ENCODE measurements at places on chromosomes 1 and 21.

DNA sequence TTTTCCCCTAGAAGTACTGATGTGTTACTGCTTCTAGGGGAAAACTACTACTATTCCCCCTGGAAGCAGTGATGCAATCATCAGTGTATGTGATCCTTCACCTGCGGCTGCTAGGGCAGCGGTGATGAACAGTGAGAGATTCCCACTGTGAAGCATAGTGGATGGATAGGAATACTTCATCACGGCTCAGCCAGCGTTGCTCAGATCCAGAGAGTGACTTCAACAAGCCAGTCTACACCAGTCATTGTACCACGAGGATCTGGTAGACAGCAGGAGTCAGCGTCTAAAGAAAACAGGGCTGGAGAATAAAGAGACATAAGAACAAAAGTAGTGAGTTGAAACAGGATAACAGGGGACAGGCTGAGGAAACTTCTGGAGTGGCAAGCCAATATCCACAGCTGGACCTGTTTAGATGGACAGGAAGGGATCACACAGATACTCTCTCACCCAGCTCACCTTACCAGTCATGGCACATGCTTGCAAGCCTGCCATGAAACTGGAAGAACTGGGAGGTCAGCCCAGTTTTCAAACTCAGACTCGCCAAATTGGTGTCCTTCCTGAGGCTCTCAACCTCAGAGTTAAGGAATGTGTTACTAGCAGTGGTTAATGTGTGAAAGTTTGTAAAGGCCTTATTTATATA is 42.4 kb upstream of the LRRC52 start:
- no peak for DNase-seq

- no peak for DNase-seq
Measured at GRCh38 chr1:15884477-15884876, 37.0 kb downstream of the SPEN start.

- DNase-seq, result no peak
Measured at GRCh38 chr1:97849345-97850340, 71.2 kb downstream of the DPYD start.

- DNase-seq, result no peak
Measured at GRCh38 chr1:2526824-2527555, 594 bp upstream of the PANK4 start.

DNA sequence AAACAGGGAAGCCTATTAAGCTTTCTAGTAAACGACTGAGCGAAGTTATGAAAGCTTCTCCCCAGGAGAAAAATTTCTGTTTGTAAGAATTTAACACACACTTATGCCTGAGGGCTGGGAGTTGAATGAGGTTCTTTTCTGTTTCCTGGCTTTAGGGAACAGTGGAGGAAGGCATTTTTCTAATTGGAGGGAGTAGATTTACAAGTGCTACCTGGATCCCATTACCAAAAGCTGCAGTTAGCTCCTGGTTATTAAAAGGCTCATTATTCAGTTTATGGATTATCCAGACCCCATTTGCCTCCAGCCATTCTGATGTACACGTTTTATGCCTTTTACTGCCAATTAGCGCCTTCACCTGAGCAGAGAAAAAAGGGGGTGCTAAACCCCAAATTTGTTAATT is 7.5 kb downstream of the ST6GALNAC3 start:
- no peak for DNase-seq

DNA sequence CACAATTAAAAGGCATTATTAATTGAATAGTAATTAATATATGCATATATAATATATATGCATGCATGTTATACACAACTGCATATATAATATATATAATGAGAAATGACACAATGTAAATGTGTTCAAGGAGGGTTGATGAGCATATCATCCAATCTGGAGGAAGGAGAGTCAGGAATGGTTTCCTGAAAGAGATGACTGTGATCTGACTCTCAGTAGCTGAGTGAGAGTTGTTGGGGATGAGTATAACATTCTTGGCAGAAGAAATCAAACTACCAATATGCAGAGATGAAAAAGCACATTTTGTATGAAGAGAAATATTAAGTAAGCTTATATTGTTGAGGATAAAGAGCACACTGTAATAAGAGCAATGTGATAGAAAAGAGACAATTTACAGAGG is 37.3 kb downstream of the F13B start:
- DNase-seq, result no peak

DNA sequence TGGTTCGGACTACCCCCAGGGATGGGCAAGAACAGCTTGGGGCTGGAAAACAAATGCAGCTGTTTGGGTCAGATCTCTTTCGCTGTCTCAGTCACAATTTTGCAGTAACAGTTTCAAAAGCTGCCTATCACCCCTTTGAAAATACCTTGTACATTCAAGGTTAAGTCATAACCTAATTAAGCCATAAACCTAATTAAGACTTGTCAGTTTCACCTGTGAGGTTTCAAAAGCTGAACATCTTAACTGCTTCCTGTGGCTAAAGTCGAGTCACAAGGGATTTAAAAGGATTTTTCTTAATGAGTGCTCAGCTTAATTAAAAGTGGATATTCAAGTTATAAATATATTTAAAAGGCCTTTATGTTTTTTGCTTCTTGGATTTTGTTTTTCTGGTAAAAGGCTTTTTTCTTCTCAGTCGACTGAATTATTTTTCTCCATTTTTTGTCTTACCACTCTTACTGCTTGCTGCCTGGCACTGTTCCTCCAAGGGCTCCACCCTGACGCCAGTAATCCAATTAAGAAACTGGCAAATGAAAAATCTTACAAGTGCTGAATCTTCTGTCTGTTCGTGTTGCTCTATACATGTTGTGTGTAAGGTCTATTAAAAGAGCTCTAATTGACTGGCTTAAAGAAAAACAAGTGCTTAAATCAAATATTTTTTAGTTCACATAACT is 31.3 kb downstream of the CBR1 start:
- DNase-seq, result no peak

- no peak for DNase-seq
Measured at GRCh38 chr1:66747501-66747900, 4.8 kb upstream of the DYNLT5 start.

DNA sequence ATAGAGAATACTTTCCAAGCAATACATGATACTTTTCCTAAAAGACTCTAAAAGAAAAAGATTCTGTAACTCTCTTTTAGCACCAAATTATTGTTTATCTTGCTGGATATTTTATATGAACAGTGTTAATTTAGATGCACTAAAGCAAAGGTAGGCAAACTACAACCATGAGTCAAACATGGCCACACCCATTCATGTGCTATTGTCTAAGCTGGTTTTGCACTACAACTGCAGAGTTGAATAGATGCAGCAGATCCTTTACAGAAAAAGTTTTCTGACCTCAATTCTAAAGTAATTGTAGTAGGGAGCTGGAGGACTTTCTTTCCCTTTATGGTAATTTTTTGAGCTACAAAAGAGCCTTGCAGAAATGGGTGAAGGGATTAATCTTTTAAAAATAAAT is 19.4 kb downstream of the BLZF1 start:
- no peak for DNase-seq

- no peak for DNase-seq
Measured at GRCh38 chr1:201356236-201356635, 21.2 kb downstream of the TNNT2 start.

DNA sequence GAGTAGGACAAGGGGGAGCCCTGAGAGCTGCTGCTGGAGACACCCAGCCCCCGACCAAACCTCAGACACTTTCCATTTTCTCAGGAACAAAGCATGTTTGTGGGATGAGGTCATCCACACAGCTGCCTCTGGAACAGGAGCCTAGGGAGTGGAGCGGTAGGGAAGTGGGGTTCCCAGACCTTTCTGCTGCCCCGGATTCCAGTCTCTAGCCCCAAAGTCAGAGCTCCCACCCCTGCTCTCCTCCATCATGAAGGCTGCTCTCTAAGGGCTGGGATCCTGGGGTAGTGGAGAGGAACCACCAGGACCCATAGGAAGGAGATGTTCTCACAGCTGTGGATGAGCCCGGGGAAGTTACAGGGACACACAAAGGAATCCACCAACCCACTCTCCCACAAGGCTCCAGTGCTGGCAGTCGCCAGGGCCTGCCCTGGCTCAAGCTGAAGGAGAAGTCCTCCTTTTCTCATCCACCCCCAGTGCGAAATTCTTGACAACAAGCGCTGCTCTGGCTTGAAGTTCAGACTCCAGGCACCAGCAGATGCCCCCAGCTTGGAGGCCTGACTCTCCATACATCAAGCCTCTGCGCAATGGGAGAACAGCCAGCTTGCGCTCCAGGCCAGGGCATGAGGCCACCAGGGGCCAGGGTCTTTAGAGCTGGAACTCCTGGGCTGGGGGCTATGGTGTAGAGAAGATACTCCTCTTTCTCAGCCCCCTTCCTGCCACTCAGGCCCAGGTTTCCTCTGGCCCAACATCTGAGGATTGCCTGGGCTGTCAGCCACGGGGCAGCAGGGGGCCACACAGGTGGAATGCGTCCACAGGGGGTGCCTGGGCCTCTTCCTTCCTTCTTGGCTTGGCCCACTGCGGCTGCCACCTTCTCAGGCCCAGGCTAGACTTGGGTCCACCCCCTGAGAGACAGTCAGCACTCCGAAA is 4.5 kb downstream of the FHL3 start:
- no peak for DNase-seq

DNA sequence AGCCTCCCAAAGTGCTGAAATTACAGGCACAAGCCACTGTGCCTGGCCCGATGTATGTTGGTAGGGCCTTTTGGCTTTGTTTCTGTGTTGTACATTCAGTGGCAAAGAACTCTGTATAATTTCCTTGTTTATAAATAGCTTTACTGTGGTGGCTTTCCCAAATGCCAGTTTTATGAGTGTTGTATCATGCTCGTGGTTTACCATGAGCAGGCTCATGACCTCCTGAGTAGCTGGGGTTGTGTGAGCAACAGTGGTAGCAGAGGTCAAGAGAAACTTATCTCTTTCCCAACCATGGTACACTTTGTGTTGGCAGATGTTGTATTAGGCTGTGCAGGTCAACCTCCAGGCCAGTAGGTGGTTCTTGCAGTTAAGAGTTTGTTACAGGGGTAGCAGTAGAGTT is 420.4 kb upstream of the BEND5 start:
- DNase-seq, result no peak

DNA sequence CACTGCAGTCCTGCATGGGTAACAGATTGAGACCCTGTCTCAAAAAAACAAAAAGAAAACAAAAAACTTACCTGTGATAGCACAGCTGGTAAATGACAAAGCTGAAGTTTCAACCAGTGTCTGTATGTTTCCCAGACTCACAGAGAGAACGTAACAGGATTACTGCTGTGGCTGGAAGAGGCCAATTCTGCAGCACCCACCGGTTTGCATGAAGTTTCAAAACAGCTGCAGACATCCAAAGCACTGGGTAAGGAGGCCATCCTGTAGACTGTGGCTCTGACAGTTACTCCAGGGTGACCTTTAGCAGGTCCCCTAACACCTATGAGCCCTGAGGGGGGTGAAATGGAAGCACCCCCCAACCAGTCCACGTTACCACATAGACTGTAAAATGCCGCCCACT is 7.5 kb downstream of the ID3 start:
- no peak for DNase-seq

GRCh38 chr1:214002472-214002871 is 14.7 kb downstream of the PROX1 start:
- DNase-seq, result no peak

- DNase-seq, result no peak
Measured at GRCh38 chr1:172918478-172918877, 132.3 kb downstream of the TNFSF18 start.

DNA sequence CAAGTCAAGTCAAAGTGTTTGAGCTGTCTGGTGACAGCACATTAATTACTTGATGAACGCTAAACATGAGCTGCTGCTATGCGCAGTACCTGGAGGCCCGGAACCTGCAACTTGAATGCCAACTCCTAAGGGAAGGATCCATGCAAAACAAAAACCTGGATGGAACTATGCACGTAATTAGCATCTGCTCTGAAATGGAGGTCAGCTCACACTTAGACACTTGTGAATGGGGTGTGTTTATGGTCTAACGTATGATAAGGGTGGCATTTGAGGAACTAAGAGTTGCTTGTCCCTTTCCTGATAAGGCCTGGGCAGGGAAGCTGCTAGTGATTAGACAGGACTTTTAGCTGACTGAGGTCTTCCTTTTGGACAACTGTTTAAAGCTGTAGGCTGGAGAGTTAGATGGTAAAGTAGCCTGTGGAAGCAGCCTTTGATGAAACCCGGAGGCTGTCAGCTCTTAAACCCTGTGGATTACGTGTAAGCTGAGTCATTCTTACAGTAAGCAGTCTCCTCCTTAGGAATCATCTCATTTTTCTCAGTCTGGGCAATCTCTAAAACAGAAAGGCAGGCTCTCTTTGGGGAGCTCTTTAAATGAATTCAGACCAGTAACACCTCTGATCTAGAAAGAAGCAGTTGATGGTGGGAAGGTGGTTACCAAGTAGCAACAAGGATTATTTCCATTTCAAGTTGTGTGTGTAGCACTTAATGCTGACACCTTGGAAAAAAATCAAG is 6.8 kb downstream of the TENT5C start:
- DNase-seq, result no peak

- no peak for DNase-seq
Measured at GRCh38 chr21:21001591-21002100, 3.4 kb downstream of the NCAM2 start.

DNA sequence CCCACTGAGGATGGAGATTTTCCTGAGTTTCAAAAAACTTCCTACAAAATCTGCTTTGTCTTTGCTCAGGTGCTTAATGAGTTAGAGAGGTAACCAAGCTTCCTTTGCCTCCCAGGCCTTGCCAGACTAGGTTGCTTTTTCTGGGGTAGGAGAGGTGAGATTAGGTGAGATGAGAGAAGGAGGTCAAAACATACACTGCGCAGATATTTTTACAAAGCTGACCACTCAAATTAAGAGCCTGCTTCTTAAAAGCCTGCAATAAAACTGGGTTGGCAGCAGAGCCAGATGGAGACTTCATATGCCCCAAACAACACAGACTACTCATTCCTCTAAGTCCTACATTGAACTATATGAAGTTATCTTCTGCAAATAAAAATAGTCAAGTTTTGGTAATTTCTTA is 352.5 kb downstream of the NUF2 start:
- DNase-seq, result no peak

DNA sequence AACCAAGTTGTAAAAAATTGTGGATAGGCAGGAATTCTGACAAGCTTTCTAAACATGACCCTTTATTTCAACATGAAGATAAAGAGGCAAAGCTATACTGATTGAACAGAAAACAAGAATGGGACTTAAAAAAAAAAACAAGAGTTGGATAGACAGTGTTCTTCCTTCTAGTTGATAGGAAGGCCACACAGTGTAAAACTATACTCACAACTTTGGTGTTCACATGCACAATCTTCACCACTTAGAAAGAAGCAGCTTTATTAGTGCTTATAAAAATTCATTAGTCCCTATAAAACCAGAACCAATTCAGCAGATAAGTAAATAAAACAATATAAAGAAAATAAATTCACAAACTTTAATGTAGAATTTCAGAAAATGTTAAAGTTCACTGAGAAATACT is 101.8 kb downstream of the AKT3 start:
- DNase-seq, result no peak

DNA sequence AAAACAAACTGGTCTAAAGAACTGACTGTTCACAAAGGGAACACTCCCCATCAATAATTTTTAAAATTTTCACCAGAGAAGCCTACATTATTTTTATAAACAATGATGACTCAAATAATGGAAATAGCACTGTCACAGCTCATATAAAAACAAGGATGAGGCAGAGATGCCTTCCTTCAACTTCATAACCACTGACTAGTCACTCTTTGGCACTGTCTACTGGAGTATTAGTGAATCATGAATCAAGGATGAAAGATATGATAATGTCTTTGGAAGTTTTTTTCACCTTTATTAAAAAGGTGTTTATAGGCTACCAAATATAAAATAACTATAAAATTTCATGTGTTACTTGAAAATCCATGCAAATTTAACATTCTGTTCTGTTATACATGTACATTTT is 316.9 kb downstream of the VAV3 start:
- DNase-seq, result no peak

GRCh38 chr1:172399756-172400721 is 20.4 kb upstream of the C1orf105 start:
- DNase-seq, result no peak
